Esophagus squamous epithelium (tissue), 5 donors: ENCODE measurements at places on chromosomes 16 and 17.

DNA sequence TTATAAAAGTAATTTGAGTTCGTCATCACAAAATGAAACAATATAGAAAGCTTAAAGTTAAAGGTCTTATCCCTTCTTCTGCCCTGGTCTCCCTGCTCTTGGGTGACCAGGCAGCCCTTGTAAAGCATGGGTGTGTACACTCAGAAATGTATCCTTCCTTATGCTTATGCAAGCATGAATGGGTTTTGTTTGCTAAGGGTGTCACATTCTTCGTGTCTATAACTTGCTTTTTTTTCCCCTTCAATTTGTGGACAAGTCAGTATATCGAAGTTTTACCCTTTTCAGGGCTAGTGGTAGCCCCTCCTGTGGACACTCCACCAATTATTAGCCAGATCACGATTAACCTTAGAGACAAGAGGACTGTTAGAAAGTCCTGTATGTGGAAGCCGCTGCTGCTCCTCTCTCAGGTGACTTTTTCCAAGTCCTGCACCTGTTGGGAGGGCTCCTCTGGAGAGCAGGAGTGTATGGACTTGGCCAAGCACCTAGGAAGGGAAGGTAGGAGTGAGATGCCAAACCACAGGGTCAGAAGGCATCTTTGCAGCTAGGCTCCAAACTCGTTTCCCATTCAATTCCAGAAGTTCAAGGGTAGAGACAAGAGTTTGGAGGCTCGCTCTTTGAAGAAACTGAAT is 50.9 kb downstream of the LDHD start:
- no peak for DNase-seq

DNA sequence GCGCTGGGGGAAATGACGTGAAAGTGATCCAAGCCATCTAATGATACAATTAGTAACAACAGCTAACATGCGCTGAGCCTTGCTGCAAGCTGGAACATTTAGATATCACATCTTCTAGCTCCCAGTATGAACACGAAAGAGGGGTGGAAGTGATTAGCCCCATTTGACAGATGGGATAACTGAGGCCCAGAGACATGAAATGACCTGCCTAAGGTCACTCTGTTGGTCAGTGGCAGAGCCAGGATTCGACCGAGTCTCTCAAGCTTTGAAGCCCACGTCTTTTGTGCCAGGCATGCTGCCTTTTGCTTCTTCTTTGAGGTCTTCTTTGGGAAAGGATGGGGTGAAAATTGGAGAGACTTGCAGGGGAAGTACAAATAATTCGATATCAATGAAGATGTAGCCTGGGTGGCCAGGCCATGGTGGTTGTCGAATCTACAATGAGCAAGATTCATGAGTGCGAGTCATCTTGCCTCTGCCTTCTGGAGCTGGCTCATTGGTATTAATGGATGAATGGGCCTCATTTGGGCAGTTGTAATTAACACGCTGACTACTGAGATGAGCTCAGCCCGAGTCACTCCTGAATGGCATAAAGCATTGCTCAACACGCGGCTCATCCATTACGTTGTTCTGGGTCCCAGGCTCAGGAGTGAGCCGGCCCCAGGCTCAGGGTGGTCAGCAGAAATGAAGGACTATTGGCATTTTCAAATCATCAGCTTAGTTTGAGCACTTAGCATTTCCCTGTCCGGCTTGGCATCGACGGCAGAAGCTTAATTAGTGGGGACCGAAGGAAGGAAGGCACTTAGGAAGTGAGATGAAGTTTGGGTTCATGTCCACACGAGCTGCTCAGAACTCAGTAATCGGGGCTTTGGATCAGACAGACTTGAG is 28.0 kb upstream of the GPRC5B start:
- DNase-seq, result no peak

GRCh38 chr16:5463820-5464219 is 366.2 kb upstream of the EEF2KMT start:
- DNase-seq, result no peak

- DNase-seq, result no peak
Measured at GRCh38 chr16:3659251-3659650, 4.8 kb downstream of the DNASE1 start.

- DNase-seq, result no peak
Measured at GRCh38 chr16:79175286-79176057, 425.1 kb downstream of the MAF start.

- no peak for DNase-seq
Measured at GRCh38 chr17:81332914-81333528, 37.9 kb upstream of the SLC38A10 start.

DNA sequence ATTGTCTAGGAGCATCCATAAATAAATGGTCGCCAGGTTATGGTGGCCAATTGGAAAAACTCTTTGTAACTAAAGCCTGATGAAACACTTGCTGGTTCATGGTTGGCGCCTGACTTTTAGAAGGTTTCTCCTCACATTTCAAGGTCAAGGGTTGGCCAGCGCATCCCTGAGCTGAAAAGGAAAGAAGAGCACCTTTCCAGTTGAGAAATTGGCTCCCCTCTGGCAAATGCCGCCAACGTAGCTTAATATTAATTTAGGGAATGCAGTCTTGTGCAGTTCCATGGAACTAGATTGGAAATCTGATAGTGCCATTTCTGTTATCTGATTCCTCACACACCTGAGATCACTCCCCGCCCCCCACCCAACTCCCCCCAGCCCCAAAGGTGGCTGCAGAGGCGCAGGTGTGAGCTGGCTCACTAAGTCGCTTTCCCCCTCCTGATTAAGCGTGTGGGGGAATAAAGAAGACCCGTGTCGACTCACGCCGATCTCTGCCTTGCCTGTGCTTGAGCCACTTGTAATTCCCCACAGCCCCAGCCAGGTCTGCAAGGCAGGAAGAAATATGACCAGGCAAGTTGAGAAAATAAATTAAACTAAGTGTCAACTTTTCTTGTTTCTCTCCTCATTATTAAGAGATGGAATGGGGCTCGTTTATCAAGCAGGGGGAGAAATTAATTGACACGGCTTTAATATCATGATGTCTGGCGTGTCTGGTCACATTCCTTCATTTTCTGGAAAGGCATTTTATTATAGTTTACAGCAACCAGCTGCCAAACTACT is 157.7 kb downstream of the CCDC182 start:
- no peak for DNase-seq

GRCh38 chr17:80774643-80775281 is 216.9 kb upstream of the CHMP6 start:
- DNase-seq, result no peak

DNA sequence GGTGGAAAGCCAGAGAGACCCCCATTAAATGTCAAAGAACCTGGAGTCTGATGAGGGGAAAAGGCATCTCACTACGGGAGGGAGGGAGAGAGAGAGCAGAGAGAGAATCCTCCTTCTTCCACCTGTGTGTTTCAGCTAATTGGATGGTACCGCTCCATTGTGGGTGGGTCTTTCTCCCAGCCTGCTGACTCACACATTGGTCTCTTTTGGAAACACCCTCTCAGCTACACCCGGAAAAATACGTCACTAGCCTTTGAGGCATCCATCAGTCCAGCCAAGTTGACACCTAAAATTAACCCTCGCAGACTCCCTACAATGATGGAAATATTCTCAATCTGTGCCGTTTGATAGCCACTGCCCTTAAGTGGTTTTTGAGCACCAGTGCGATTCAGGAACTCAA is 100.4 kb downstream of the ELAC2 start:
- no peak for DNase-seq

- no peak for DNase-seq
Measured at GRCh38 chr16:65260746-65261145, 138.9 kb upstream of the CDH11 start.

DNA sequence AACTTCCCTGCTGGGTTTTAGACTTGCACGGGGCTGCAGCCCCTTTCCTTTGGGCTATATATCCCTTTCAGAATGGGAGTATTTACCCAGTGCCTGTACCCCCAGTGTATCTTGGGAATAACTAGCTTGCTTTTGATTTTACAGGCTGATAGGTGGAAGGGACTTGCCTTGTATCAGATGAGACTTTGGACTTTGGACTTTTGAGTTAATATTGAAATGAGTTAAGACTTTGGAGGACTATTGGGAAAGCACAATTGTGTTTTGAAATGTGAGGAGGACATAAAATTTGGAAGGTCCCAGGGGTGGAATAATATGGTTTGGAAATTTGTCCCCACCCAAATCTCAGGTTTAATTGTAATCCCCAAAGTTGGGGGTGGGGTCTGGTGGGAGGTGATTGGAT is 393.8 kb upstream of the KIF2B start:
- DNase-seq, result no peak

GRCh38 chr17:39639566-39640458 is 2.9 kb downstream of the STARD3 start:
- no peak for DNase-seq

DNA sequence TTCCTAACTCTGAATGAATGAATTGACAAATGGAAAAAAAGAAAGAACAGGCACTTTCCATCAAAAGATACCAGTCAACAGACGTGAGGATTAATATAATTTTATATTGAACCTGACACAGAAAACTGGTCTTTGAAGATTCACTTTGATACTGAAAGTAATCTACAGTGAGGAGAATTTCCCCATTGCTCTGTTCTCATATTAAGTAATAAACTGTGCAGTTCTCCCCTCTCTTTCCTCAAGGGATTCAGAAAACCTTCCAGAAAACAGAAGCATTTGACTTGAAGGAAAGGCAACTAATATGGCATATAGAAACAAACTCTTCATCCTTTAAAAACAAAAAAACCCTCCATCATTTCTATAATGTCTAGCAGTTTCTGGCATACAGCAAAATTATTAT is 2.2 kb downstream of the TEX2 start:
- DNase-seq, result no peak

DNA sequence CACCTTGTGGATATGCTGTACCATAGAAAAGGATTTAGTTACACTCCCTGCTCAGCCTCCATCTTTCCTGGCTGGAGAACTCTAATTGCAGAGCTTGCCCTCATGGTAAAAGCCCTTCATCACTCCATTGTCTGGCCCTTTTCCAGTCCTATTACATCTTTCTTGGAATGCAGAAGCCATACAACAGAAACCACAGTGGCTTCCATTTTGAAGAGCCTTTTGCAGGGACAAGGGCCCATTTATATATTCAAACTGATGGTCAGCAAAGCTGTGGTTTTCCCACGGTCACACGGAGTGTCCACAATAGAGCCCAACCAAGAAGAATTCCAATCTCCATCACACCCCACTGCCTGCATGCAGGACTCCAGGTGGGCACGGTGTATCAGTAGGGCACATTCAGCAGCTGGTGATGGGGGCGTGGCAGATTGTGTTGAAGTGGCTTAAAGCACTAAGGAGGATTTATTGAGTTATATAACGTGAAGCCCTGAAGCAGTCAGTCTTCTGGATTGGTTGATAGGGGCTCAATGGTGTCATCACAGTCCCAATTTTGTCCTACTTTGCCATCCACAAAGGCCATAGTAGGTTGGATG is 20.3 kb downstream of the COPRS start:
- DNase-seq, result no peak

DNA sequence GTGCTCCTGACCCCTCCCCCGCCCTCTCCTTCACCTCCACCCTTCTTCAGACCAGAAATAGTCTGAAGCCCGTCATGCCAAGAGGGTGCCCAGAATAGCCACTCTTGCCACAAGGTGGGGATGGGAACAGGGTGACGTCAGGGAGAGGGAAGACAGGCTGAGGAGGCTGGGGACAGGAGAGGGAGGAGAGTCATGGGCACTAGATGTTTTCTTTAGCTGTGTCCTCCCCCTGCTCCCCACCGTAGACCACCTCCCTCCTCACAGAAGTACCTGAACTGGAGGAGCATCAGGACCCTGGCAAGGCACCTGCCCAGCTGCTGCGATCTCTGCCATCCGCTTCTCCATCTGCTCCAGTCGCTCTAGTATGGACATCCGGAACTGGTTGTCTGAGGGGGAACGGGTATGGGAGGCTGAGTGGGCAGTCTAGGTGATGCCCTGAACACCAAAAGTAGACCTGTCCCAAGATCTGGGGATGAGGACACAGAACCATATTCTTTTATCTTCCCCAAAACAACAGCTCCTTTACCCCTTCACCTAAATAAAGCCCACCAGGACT is 6.6 kb upstream of the SPAG7 start:
- no peak for DNase-seq

- DNase-seq, result no peak
Measured at GRCh38 chr17:83034525-83034924, 44.9 kb upstream of the METRNL start.

DNA sequence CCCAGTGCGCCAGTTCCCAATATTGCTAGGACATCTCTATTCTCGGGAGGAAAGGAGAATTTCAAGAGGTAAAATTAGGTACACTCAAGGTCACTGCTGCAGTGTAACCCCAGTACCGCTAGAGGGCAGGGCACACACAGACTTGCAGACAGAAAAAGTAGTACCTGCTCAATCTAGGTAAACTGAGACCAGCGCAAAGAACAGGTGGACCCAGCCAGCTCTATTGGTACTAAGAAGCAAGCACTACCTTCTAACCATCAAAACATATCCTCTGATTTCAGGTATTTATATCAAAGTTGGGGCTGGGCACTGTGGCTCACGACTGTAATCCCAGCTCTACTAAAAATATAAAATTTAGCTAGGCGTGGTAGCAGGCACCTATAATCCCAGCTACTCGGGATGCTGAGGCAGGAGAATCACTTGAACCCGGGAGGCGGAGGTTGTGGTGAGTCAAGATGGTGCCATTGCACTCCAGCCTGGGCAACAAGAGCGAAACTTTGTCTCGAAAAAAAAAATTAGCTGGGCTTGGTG is 3.6 kb upstream of the WDR81 start:
- no peak for DNase-seq

DNA sequence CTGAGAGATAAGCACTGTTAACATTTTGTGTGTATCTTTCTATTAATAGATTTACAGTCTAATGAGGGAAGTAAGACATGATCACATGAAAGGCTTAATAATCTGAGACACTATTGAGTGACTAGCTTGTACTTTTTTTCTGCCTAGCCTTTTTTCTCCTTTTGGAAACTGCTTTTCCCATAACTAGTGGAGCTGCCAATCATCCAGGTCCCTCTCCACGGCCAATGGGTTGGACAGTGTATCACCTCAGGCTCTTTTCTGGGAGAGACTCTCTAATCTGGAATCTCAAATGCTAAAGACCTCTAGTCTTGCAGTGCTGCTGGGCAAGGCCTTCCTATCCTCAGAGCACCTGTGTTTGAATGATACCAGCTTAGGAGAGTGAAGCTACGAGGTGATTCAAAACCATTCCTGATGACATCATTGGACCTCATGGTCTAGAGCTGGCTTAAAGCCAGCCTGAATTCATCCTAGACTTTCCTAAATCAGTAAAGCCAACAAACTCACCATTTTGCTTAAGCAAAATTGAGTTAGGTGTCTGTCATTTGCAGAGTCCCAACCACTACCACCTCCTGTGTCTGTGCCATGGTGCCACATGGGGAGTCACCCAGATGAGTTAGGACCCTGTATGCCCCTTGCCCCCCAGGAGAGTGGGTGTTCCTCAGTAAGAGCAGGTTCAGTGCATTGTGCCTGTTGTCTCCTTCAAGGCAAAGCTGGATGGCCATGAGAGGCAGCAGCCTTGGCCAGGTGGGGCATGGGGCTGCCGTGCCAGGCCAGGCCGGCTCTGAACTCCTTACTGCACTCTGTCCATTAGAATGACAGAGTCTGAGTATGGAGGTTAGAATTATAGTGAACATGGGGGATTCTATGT is 62.9 kb downstream of the SPECC1 start:
- DNase-seq, result no peak

DNA sequence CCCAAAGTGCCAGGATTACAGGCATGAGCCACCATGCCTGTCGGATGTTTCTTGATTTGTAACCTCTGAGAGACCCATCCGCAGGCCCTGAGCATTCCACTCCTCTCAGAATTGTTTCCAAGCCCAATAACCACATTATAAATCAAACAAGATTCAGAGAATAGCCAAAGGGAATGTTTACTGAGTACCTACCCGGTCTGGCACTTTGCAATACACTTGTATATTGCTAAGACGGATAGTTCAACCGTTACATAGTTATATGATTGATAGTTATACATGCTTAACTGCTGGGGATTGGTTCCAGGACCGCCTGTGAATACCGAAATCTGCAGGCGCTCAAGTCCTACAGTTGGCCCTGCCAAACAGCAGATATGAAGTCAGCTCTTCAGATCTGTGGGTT is 3.0 kb upstream of the KAT8 start:
- no peak for DNase-seq
